Immature natural killer cell (primary cell): ENCODE measurements at places on chromosomes 12 and 14. TPM values are rescaled to one million over a fixed set of nuclear protein-coding genes. Genes with fewer than 3 reads are reported as not detected.

The MSI1 gene
- not detected for polyA plus RNA-seq

The NYNRIN gene
- 0.18 TPM for polyA plus RNA-seq

The KRR1 gene
- 22.1 TPM for polyA plus RNA-seq

The EML5 gene
- polyA plus RNA-seq = 0.24 TPM

The RTL1 gene
- polyA plus RNA-seq = not detected

The KRT78 gene
- polyA plus RNA-seq = not detected

The KLRK1 gene
- 623 TPM for polyA plus RNA-seq

The NINJ2 gene
- 25.7 TPM for polyA plus RNA-seq

The NRIP2 gene
- polyA plus RNA-seq = 1.4 TPM

The LHX5 gene
- not detected for polyA plus RNA-seq

The NAV3 gene
- polyA plus RNA-seq = not detected

The TRAF3 gene
- 9.3 TPM for polyA plus RNA-seq

The KRT85 gene
- not detected for polyA plus RNA-seq

The NOS1 gene
- polyA plus RNA-seq = not detected
